ENCODE measurements at places on chromosomes 2 and 18.

- DNase-seq, result no peak
These were observed 64.1 kb downstream of the DTNA start for GRCh38 chr18:34773961-34774766.

DNA sequence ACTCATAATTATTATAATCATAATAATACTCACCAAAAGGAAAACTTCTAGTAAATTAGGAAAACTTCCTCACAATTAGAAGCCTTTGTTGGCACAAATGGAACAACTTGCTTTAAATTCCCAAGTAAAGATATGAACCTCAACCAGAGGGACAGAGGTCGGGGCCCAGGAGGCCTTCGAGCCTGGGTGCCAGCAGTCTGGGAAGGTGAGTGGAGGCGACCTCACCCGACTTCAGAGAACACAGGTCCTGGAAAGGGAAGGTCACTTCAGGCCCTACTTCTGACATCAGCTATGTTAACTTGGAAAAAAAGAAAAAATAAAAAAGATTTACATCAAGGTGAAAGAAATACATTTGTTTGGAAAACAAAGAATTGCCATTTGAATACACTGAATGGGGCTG is 350.0 kb upstream of the MYT1L start:
- no peak for DNase-seq

- no peak for DNase-seq
These were observed 1.1 kb upstream of the HOXD8 start for GRCh38 chr2:176128172-176128981.

DNA sequence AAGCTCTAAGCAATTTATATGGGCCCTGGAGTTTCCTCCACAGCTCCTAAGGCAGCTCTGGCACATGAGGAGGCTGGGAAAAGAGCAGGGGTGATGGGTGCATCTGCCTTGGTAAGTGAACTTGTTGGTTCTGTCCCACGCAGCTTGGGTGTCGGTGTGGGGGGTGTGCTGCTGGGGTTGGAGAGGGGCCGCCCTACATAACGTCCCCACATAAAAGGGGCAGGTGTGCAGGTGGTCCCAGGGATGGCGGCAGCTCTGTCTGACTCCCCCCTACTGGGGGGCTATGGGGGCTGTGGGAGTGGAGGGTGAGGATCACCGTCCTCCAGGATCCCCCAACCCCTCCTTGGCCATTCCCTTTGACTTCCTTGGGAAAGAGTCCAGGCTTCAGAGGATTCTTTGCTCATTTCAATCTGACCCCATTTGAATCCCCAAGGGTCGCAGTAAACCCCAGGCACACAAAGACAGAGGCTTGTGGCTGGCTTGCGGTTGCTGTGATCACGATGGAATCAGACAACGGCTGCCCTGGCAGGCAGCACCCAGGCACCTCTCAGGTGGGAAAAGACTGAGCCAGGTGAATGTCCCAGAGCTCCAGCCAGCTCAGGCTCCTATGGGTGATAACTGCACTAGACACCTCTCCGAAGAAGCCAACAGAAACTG is 34.5 kb upstream of the CD8A start:
- no peak for DNase-seq

DNA sequence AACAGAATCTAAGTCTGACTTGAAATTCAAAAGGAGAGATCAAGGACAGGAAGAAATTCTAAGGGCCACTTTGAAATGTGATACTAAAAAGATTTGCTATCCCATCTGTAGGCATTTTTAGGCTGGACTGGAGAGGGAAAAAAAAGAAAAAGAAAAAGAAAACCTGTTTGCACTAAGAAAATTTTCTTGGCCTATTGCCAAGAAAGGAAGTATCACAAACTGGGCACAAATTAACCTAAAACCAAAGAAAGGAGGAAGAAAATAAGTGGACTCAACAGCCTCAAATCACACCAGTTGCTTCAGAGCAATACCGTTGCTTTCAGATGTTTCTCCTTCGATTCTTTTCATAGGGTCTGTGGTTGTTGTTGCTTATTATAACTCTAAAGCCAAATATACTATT is 287.9 kb upstream of the VRK2 start:
- DNase-seq, result no peak

- DNase-seq, result no peak
These were observed 75.3 kb upstream of the PPP1CB start for GRCh38 chr2:28676152-28676835.

DNA sequence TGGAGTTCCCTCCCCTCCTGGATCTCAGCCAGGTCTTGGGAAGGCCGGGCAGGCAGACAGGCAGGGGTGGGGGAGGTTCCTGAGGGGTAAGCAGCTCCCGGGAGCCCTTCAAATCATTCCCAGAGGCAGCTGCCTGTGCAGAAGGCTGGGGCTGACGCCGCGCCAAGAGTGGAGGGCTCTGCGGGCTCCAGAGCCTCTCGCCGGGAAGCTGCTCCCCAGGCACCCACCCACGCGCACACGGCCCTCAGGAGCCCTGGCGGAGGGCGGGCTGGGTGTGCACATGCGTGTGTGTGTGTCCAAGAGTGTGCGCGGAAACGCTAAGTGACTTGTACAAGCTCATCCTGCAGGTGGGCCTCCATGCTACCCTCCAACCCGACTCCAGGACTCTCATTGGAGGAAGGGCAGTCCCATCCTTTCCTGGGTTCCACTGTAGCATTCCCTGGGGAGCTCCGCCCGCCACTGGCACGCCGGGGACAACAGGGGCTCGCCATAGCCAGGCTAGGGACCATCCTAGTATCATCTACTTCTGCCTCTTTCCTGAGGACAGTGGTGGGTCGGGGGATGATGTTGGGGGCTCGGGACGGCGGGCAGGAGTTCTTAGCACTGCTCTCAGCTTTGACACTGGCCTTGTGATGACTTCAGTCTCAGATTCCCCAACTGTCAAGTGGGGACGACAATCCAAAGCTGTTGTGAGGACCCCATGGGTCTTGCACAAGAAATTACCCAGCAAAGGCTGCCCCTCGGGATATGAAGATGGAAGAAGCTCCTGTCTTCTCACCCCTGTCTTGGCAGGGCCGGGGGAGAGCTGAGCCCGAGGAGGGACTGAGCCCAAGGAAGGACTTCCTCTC is 50.3 kb downstream of the INHBB start:
- DNase-seq, result no peak

DNA sequence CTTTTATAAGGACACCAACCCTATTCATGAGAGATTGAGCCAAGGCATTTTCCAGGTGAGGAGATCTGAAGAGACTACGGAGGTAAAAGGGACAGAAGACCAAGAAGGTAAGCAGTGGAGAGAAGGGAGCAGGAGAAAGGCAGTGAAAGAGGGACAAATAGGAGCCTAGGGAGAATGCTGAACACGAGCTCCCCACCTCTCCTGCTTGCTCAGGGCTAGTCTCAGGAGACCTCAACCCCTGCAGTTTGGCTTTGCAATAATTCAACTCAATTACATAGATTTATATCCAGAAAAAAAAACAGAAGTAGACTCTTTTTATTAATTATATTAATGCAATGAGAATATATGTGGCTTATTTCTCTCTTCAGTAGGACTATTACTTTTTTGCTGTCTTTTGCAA is 91.0 kb upstream of the DDX18 start:
- DNase-seq, result no peak

DNA sequence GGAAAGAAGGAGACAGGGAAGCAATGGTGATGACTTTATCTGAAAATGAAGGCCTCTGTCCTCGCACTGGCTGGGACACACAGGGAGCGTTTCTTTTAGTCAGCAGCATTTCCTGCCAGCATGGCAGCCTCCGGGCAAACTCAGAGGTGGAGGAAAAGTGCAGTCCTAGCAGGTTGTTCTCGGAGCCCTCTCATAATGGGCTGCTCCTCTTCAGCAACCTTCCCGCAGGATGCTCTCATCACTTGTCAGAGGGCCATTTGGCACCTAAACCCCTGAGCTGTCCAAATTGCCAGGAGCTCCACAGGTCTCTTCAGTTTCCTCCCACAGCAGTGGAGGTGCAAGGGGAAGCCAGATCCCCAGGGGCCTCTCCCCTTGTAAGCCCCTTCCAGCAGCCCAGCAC is 6.2 kb downstream of the STK39 start:
- DNase-seq, result no peak

GRCh38 chr2:112339986-112340385 is 64.6 kb downstream of the ZC3H6 start:
- no peak for DNase-seq

DNA sequence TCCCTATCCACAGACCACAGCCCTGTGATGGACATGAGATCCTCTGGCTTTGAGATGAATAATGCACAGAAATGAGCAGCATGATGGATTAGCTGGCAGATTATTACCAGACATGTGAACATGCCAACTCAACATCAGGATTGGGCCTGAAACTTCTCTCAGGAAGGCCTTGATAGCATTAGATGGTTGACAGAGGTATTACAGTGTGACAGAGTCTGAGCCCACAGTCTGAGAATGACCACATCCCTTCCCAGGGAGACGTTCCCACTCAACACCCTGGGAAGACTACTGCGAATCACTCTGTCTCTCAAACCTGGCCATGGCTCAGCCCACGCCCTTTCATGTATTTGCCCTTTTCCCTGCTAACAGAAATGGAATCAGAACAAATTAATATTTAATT is 66.9 kb downstream of the BCL11A start:
- no peak for DNase-seq

GRCh38 chr18:77223653-77224052 is 26.0 kb upstream of the GALR1 start:
- DNase-seq, result no peak

DNA sequence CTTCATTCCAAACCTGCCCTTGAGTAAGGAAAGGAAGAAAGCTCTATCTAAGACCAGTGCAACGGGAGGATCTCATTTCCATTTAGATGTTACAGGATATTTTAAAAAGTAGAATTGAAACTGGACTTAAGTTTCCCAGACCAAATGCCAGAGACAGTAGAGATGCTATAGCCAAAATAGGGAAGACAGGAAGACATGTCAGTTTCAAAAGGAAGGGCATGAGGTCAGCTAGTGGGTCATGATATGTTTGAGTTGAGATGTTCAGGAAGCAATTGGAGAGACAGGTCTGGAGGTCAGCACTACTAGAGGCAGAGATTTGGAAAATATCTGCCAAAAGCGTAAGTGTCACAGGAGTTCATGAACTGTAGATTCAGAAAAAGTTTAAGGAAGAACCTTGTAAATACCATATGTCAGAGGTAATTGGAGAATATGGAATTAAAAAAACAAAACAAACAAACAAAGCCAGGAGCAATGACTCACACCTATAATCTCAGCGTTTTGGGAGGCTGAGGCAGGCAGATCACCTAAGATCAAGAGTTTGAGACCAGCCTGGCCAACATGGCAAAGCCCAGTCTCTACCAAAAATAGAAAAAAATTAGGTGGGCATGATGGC is 50.8 kb downstream of the EPHA4 start:
- DNase-seq, result no peak

GRCh38 chr18:43275546-43275945 is 1.7 kb downstream of the SYT4 start:
- DNase-seq, result no peak

GRCh38 chr2:191526091-191526490 is 151.8 kb upstream of the NABP1 start:
- no peak for DNase-seq

GRCh38 chr18:24502667-24503523 is 42.5 kb downstream of the HRH4 start:
- DNase-seq, result no peak

DNA sequence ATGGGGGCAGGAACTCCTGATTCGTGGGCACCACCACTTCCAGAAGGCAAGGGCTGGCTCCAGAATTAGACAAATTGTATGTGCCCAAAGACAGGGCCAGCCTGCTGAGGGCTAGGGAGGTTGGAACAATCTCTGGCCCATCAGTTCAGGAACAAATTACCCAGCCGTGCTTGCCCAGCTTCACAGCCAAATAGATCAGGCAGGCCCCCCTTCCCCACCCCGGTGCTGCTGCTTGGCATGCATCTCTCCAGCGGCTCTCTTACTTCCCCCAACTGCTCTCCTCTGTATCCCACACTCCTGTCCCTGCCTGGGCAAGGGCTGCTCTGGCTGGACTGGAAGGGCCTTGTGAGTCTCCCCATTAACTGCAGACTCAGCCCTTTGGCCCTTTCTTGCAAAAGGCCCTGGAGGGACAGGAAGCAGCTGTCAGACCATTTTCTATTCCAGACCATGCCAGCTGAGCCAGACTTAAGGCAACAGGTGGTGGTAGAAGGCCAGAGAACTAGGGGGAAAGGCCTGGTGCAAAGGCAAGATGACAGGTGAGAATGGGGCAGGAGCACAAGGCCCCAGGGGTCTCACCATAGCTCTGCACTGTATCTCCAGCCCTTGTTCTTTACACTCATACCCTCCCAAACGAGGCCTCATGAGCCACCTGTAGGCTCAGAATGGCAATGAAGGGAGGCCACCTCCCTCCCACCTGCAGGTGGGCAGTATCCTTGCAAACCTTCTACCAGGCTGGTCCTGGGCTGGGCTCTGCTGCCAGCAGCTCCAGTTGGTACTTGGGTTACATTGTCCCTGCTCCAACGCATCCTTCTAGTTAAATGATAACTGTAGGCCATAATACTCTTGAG is 30.7 kb upstream of the ACAA2 start:
- no peak for DNase-seq

- DNase-seq, result no peak
These were observed 18.2 kb upstream of the PCBP1 start for GRCh38 chr2:70069049-70069448.

DNA sequence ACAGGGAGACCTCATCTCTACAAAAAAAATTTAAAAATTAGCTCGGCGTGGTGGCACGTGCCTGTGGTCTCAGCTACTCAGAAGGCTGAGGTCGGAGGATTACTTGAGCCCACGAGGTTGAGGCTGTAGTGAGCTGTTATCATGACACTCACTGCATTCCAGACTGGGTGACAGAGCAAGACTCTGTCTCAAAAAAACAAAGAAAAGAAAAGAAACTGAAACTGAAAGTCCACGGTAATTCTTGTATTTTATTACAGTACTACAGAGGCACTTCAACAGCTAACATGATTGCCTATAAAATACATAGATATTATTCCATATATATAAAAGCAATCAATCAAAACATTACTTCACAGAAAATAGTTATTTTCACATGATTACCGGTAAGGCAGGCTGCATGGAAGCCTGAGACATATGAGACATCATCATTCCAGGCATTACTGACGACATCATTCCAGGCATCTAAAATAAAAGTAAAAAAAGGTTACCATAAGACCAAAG is 23.1 kb downstream of the PRPF40A start:
- DNase-seq, result no peak

- no peak for DNase-seq
These were observed 124.5 kb downstream of the VAPA start for GRCh38 chr18:10038268-10038667.

- DNase-seq, result no peak
These were observed 73.7 kb downstream of the SP3 start for GRCh38 chr2:173891315-173892037.

GRCh38 chr18:33184958-33185357 is 255.6 kb downstream of the CCDC178 start:
- DNase-seq, result no peak

- no peak for DNase-seq
These were observed 10.8 kb downstream of the IWS1 start for GRCh38 chr2:127515383-127515915.

GRCh38 chr2:142825861-142826260 is 51.6 kb upstream of the KYNU start:
- DNase-seq, result no peak

- no peak for DNase-seq
These were observed 481.3 kb downstream of the PIK3C3 start for GRCh38 chr18:42436222-42436765.

- no peak for DNase-seq
These were observed 39.5 kb downstream of the BABAM2 start for GRCh38 chr2:27929916-27930486.
